ENCODE measurements at places on chromosomes 5 and 9. TPM values are rescaled to one million over a fixed set of nuclear protein-coding genes. Genes with fewer than 3 reads are reported as not detected.

- H3K27ac ChIP-seq: no peak overlapping the region
- no peaks in the 10 kb centered on the region for H3K27me3 ChIP-seq
- no peaks in the 10 kb centered on the region for H3K4me1 ChIP-seq
- DNase-seq: peak; percentile 82
Measured at GRCh38 chr9:100437860-100438805, 11.2 kb downstream of the MSANTD3 start.

DNA sequence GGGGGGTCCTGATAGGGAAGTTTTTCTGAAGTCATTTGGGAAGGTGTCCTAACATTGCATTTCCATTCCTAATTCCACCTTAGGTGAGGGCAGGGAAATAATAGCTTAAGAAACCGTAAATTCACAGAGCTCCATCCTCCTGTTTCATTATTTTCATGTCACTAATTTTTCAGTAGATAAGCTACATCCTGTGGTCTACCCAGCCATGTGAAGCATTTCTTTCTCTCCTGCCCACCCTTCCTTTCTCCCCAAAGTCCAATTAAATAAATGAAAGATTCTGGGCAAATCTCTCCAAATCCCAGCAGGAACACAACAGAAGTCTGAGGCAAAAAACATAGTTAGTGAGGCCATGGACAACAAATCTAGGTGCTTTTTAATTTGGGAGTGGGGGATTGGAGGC lies 95.1 kb upstream of the ERBIN start:
- no peak overlapping the region for H3K4me3 ChIP-seq
- no peak for DNase-seq
- H3K36me3 ChIP-seq: no peaks in the 10 kb centered on the region
- H3K27me3 ChIP-seq: no peaks in the 10 kb centered on the region
- peaks cover 2% of the 10 kb centered on the region for H3K4me1 ChIP-seq

GRCh38 chr5:60483050-60483449 lies 216.9 kb downstream of the DEPDC1B start:
- H3K27me3 ChIP-seq: no peaks in the 10 kb centered on the region
- no peak for DNase-seq
- no peaks in the 10 kb centered on the region for H3K4me1 ChIP-seq
- H3K36me3 ChIP-seq: no peaks in the 10 kb centered on the region
- no peak overlapping the region for H3K4me3 ChIP-seq

DNA sequence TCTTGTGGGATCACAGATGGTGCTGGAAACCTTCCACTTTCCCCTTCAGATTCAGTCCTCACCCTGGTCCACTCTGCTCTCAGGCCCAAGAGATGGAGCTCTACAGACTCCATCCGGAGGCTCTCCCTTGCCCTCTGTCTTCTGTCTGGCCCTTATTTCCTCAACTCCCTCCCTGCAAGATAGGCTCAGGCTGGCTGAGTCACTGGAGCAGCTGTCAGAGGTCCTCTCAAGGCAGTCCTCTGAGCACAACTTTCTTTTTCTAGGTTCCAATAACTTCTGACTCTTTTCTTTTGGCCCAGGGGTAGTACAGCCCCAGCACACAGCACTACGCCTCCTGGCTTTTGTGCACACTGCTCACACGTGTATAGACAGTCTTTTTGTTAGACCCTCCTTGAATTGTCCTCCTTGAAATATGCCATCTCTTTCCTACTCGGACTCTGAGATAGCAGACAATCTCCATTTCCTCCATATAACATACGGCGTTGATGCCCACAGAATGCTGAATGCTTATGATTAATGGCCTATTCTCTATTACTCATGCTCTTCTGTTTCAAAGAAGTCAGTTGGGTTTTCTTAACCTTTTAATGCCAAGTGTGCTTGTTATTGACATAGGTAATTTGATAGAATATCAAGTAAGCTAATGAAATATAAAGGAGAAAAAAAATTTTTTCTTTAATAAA lies 193.1 kb downstream of the SLC12A2 start:
- no peak for DNase-seq
- H3K4me1 ChIP-seq: no peaks in the 10 kb centered on the region
- H3K4me3 ChIP-seq: no peak overlapping the region
- no peak overlapping the region for H3K27ac ChIP-seq
- peaks cover 7% of the 10 kb centered on the region for H3K27me3 ChIP-seq

DNA sequence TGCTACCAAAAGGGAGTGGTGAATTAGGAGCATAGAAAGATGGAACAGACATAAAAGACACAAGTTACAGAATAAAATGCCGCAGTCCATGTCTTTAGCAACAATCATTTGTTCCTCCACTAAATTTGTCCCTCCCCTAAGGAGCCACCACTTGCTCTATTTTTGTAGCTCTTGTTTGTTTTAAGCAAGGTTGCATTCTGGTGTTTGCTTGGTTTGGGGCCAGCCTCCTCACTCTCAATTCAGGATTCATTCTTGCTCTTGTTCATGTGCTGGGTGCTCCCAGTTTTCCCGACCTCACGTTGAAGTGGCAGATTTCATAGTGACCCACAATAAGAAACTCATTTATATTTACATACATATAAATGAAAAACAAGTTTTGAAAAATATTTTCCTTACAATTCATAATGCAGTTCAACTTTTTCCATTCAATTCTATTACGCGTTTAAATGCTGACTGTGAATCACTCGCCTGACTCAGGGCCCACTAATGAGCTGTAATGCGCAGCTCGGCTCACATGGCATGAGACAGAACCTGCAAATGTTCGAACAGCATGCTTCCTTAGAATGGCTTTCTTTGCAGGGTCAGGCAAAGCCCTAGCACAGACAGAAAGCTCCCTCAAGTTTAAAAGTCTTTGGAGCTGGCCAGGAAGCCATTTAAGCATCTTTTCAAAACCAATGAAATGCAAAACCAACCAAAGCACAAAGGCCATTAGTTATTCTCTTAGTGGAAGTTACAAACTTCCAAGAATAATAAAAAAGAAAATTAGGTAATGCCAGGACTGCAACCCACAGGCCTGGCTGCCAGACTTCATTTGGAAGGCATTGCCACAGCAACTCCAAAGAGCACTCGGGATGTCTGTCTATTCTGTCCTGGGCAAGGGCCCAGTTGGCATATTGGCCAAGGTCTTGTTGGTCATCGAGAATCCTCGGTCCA lies 41.7 kb downstream of the RETREG1 start:
- H3K36me3 ChIP-seq: peaks cover 10% of the 10 kb centered on the region
- no peaks in the 10 kb centered on the region for H3K27me3 ChIP-seq
- peaks cover 28% of the 10 kb centered on the region for H3K4me1 ChIP-seq
- no peak for DNase-seq
- peak overlapping the region; percentile 24 for H3K27ac ChIP-seq
- H3K4me3 ChIP-seq: no peak overlapping the region

- peak overlapping the region; percentile 46 for H3K27ac ChIP-seq
- H3K27me3 ChIP-seq: peaks cover 2% of the 10 kb centered on the region
- H3K36me3 ChIP-seq: no peaks in the 10 kb centered on the region
- no peak overlapping the region for H3K4me3 ChIP-seq
Measured at GRCh38 chr9:130240410-130241197, 25.0 kb upstream of the HMCN2 start.

DNA sequence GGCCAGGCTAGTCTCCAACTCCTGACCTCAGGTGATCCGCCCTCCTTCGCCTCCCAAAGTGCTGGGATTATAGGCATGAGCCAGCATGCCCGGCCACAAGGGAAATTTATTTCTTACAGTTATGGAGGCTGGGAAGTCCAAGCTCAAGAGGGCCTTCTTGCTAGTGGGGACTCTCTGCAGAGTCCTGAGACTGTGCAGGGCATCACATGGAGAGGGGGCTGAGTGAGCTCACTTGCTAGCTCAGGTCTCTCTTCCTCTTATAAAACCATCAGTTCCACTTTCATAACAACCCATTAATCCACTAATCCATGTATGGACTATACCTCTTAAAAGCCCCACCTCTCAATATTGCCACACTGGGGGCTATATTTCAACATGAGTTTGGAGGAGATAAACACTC lies 5.1 kb upstream of the SPIN1 start:
- no peaks in the 10 kb centered on the region for H3K36me3 ChIP-seq
- no peak overlapping the region for H3K27ac ChIP-seq
- peaks cover 10% of the 10 kb centered on the region for H3K4me1 ChIP-seq
- peaks cover 1% of the 10 kb centered on the region for H3K27me3 ChIP-seq
- no peak for DNase-seq
- H3K4me3 ChIP-seq: no peak overlapping the region

- H3K4me1 ChIP-seq: no peaks in the 10 kb centered on the region
- H3K36me3 ChIP-seq: no peaks in the 10 kb centered on the region
- H3K27me3 ChIP-seq: no peaks in the 10 kb centered on the region
- no peak for DNase-seq
- H3K27ac ChIP-seq: no peak overlapping the region
Measured at GRCh38 chr5:150570333-150570732, 62.4 kb downstream of the NDST1 start.

DNA sequence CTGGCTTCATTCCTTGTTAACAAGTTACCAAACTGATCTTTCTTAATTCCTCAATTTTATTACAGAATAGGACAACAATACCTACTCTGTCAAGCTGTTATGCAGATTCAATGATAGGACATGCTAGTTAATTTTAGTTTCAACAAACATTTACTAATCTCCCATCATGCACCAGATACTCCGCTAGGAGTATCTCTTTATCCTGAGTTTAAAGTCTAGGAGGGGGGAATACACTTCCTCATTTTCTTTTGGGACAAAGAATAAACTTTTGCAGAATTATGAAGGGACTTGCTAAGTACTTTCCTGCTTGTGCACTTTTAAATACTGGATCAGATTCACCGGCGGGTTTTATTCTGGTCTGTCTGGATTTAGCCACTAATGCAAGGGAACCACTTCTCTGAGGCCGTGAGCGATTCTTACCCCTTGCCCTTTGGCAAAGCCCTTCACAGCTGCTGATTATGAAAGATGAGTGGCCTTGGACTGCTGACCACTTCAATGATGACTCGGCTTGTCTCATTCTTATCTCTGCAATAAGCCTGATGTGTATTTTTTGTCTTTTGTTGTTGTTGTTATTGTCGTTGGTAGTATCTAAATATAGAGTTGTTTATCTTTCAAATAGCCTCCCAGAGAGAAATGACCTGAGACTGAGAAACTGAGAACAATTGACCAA lies 73.9 kb downstream of the RMI1 start:
- no peaks in the 10 kb centered on the region for H3K36me3 ChIP-seq
- H3K27ac ChIP-seq: no peak overlapping the region
- H3K27me3 ChIP-seq: peaks cover 4% of the 10 kb centered on the region
- no peak for DNase-seq
- no peak overlapping the region for H3K4me3 ChIP-seq

GRCh38 chr5:416636-416960 lies 26.4 kb upstream of the EXOC3 start:
- no peaks in the 10 kb centered on the region for H3K27me3 ChIP-seq
- peaks cover 13% of the 10 kb centered on the region for H3K4me1 ChIP-seq
- peaks cover 19% of the 10 kb centered on the region for H3K36me3 ChIP-seq
- DNase-seq: no peak
- no peak overlapping the region for H3K27ac ChIP-seq

DNA sequence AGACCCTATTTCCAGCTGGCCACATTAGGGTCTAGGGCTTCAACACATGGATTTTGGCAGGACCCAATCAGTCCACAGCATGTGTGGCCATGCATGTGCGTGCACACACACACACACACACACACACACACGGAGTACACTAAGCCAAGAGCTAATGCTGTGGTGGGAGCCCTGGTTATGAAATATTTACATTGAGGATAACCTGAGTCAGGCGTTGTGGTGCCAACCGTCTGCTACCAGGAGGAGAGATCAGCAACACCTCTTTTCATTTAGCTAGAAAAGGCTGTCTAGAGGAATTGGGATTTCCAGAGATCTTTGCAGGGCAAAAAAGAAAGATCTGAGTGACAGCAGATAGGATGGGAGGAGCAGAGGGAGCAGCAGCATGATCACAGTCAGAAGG lies 141.5 kb downstream of the TRPM3 start:
- DNase-seq: no peak
- H3K4me1 ChIP-seq: no peaks in the 10 kb centered on the region
- no peak overlapping the region for H3K4me3 ChIP-seq
- H3K36me3 ChIP-seq: no peaks in the 10 kb centered on the region
- H3K27me3 ChIP-seq: no peaks in the 10 kb centered on the region
- H3K27ac ChIP-seq: no peak overlapping the region

- no peaks in the 10 kb centered on the region for H3K36me3 ChIP-seq
- DNase-seq: no peak
- peaks cover 2% of the 10 kb centered on the region for H3K4me1 ChIP-seq
- no peak overlapping the region for H3K4me3 ChIP-seq
- no peaks in the 10 kb centered on the region for H3K27me3 ChIP-seq
- no peak overlapping the region for H3K27ac ChIP-seq
Measured at GRCh38 chr5:68911840-68912690, 181.7 kb upstream of the SLC30A5 start.

GRCh38 chr5:103605277-103605676 lies 42.7 kb upstream of the NUDT12 start:
- no peaks in the 10 kb centered on the region for H3K36me3 ChIP-seq
- no peaks in the 10 kb centered on the region for H3K4me1 ChIP-seq
- H3K27me3 ChIP-seq: no peaks in the 10 kb centered on the region
- DNase-seq: no peak
- H3K27ac ChIP-seq: no peak overlapping the region
- no peak overlapping the region for H3K4me3 ChIP-seq

GRCh38 chr9:18233311-18233710 lies 240.6 kb upstream of the ADAMTSL1 start:
- H3K4me1 ChIP-seq: peaks cover 2% of the 10 kb centered on the region
- H3K27ac ChIP-seq: no peak overlapping the region
- no peaks in the 10 kb centered on the region for H3K36me3 ChIP-seq
- H3K27me3 ChIP-seq: peaks cover 2% of the 10 kb centered on the region
- no peak overlapping the region for H3K4me3 ChIP-seq
- no peak for DNase-seq

- no peak overlapping the region for H3K27ac ChIP-seq
- no peak for DNase-seq
- H3K36me3 ChIP-seq: no peaks in the 10 kb centered on the region
- peaks cover 28% of the 10 kb centered on the region for H3K27me3 ChIP-seq
Measured at GRCh38 chr5:31614151-31615020, 24.5 kb upstream of the PDZD2 start.

DNA sequence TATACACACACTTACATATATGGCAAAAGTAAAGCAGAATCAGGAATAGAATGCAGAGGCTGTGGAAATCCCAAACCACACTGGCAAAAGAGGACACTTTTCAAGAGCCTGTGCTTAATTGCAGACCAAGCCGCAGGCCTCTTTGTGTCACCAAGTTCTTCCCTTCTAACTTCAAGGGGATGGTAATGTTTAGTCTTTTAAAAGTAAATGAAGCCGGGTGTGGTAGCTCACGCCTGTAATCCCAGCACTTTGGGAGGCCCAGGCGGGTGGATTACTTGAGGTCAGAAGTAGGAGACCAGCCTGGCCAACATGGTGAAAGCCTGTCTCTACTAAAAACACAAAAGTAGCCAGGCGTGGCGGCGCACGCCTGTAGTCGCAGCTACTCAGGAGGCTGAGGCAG lies 28.7 kb downstream of the ROR2 start:
- H3K4me3 ChIP-seq: no peak overlapping the region
- H3K36me3 ChIP-seq: no peaks in the 10 kb centered on the region
- DNase-seq: no peak
- no peak overlapping the region for H3K27ac ChIP-seq
- no peaks in the 10 kb centered on the region for H3K4me1 ChIP-seq

GRCh38 chr5:39412721-39413394 lies 11.9 kb downstream of the DAB2 start:
- H3K4me3 ChIP-seq: no peak overlapping the region
- H3K27me3 ChIP-seq: peaks cover 1% of the 10 kb centered on the region
- no peaks in the 10 kb centered on the region for H3K4me1 ChIP-seq
- DNase-seq: no peak

Gene SPINK6
- not detected for total RNA-seq

Gene CATSPER3
- 0.31 TPM for total RNA-seq

Gene PCDHGC4
- not detected for total RNA-seq

Gene PAIP2
- 113 TPM for total RNA-seq

Gene DMRT2
- not detected for total RNA-seq

Gene IFNK
- total RNA-seq: not detected

Gene PPP3R2
- not detected for total RNA-seq

Gene BRD3
- total RNA-seq: 37.7 TPM

Gene AK6
- 95.7 TPM for total RNA-seq

All from activated CD8-positive, alpha-beta T cell treated with anti-CD3 and anti-CD28 coated beads for 36 hours (primary cell).